ENCODE measurements at places on chromosomes 5 and 9.
A peak's percentile ranks its signal among the peaks of the same experiment; 100 is the strongest.

GRCh38 chr5:43209060-43209459, 17.0 kb downstream of the NIM1K start:
- no peak for DNase-seq

- DNase-seq = no peak
Measured at GRCh38 chr5:429453-430188, 13.4 kb upstream of the EXOC3 start.

- no peak for DNase-seq
Measured at GRCh38 chr5:147359101-147359500, 124.3 kb downstream of the STK32A start.

DNA sequence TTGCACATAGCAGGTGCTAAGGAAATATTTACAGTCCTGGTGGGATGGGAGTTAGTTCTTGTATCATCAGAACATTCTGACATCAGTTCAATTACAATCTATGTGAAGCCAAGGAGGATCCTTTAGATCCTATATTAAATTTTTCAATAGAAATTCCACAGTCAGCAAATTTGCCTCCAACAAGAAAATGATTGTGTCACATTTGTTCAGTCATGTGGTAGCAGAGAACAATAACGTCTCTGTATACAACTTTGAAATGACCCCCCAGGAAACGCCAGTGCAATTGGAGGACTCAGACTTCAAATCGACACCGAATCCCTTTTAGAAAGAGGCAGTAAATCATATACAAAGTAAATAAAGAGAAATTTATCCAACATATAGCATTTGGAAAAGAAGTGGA, 392.1 kb downstream of the DTWD2 start:
- no peak for DNase-seq

DNA sequence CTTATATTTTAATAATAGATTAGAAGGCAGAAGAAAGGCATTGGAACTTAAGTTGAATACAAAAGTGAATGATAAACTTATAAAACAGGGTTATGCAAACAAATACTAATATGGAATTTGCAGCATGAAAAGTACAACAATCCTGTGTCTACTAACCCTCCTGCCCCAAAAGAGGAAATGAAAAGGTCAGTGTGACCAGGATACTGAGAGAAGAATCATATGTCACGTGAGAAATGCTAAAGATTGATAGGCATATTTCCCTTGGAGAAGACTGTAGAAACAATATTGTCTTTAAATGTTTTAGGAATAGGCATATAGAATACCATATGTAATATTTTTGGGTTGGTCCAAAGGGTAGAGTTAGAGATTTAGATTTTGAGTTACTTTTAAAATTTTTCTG, 3.8 kb downstream of the WDR36 start:
- no peak for DNase-seq

DNA sequence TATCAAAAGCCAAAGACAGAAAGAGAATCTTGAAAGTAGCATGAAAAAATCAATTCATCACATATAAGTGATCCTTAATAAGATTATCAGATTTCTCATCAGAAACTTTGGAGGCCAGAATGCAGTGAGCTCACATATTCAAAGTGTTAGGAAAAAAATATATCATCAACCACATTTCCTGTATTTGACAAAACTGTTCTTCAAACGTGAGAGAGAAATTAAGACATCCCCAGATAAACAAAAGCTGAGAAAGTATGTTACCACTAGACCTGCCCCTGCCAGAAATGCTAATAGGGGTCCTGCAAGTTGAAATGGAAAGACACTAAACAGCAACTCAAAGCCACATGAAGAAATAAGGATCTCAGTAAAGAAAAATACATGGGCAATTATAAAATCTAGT, 29.9 kb downstream of the HACD4 start:
- peak; percentile 18 for DNase-seq

DNA sequence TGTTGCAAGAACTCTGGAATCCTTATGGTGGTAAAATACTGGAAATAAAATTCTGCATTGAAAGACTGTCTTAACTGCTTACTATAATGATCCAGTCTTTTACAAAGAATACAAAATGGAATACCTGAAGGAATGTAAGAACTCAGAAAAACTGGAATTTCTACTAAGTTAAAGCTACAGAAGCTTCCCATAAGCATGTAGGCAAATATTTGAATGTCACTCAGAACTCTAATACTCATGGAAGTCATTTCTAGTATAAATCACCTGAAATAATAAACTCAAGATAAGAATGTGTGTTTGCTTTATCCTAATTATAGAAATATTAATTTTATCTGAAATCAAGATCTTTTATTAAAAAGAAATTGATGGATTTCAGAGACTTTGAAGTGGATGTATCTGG, 54.8 kb downstream of the FEM1C start:
- no peak for DNase-seq

- DNase-seq = no peak
Measured at GRCh38 chr9:33320568-33321261, 30.4 kb downstream of the NFX1 start.

DNA sequence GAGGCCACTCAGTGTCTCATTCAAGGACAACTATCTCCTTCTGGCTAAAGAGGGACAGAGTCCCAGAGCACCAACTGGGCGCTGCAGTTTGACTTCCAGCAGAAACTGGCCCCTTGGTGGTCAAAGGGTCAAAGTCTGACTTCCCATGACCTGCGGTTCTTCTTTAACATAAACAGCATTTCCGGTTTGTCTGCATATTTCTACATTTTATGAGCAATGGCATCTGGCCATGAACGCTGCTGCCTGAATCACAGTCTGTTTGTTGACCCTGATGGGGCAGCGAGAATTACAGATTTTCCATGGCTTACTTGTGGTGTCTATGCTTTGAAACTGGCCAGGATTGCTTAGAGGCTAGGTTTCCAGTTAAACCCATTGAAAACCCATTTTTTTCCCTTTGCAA, 1.3 kb downstream of the TNFSF15 start:
- no peak for DNase-seq

GRCh38 chr9:87233899-87234455, 263.7 kb upstream of the DAPK1 start:
- DNase-seq = no peak

- DNase-seq = peak; percentile 51
Measured at GRCh38 chr5:74648835-74649293, 8.3 kb upstream of the ENC1 start.

DNA sequence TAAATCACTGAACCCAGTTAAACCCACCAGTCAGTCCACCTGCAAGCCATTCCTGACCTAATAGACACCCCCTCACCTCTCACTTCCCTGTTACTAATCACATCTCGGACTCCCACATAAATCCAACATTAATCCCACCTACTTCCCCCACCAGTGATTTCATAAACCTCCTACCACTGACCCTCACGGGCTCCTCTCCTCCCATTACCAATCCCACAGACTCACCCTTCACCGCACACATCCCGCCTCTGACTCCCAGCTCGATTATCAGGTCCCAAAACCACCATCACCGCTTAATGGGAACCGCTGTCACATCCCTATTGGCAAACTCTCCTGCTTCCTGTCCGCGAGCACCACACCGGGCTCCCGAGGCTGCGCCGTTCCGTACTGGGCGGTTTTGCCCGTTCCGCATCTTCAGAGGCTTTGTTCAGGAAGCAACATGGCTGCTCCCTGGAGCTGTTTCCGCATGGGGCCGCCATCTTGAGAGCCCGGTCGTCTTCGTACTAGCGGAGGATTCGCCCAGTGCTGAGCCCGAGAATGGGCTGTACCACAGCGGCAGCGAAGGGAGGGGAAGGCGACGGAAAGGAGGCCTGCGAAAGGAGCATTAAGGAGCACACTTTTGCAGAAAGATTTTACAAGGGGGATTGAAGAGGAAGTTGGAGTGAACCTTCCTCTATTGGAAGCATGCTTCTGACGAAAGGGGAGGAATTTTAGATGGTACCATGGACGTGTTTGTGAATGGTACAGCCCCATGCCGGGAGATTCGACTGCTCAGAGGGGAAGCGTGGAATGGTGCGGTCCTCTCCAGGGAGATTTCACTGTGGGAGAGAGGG, at the start of gene ZNF300:
ZNF300 (minus strand) TSS at position 502 of the 833 bp plus-strand sequence. CDS start 1,825 bp downstream, outside the sequence.
- peak; percentile 45 for DNase-seq

DNA sequence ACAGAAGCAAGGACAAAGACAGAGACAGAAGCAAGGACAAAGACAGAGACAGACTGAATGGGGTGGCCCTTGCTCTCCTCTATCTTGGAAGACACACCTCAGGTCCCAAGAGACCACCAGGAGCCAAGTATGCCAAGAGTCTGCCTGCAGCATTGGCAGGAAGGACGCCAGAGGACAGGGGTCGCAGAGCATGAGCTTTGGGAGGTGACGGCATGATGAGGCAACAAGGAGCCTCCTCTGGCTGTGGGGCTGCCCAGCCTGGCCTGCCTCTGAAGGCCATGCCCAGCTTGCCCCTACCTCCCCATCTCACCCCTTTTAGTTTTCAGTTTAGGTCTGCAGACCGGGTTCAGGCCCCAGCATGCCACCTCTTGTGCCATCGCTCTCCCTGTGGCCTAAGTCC, 17.6 kb downstream of the PDGFRB start:
- DNase-seq = no peak

DNA sequence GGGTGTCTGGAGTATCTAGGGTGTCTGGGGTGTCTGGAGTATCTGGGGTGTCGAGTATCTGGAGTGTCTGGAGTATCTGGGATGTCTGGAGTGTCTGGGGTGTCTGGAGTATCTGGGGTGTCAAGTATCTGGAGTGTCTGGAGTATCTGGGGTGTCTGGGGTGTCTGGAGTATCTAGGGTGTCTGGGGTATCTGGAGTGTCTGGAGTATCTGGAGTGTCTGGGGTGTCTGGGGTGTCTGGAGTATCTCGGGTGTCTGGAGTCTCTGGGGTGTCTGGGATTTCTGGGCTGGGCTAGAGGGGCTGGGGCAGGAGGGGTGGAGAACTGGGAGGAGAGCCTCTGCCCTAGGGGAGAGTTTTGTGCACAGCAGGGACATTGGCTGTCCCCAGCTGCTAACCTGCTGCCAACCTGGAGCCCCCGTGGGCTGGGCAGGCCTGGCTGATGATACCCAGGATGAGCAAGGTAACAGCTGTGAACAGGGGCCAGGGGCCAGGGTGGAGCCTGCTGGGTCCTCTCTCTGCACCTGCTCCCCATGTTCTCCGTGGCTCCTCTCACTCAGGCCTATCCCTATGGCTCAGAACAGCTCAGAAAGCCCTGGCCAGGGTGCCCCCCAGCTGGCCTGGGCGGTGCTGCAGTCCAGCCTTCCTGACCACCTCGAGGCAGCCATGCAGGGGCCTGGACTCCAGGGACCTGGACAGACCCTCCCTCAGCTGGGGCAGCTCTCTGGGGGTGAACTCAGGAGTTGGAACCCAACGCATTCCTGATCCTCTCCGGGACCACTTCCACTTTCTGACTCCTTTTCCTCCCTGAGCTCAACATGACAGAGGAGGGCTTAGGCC, 29.9 kb downstream of the LHX3 start:
- no peak for DNase-seq

DNA sequence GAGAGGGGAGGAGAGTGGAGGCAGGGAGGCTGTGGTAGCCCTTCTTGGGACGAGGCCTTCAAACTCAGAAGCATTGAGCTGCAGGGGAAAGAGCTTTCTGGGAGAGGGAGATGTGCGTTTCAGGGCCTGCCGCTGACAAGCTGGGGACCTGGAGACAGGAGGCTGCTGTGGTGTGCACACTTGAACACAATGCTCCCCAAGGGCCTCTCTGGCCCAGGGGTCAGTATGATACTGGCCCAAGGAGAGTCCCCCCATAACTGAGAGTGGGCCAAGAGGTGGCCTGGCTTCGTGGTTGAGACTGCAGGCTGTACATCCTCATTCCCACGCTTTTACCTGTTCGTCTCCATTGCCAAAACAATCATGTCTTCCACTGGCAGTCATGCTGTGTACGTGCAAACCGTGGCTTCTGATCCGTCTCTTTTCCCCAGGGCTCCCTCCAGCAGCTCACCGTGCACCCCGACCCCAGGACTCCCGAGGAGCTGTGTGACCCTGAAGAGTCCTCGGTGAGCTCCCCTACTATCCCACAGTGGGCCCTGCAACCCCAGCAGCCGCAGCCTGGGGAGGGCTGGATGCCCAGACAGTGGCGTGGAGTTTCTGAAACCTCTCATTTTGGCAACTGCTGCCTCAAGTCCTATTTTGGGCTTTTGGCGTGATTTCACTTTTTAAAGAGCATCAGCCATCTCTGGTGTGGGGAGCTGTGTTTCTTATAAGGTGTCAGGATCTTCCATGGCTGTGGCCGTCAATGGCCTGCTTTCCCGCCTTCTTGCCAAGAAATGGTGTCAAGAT, 43.4 kb downstream of the COL15A1 start:
- no peak for DNase-seq

DNA sequence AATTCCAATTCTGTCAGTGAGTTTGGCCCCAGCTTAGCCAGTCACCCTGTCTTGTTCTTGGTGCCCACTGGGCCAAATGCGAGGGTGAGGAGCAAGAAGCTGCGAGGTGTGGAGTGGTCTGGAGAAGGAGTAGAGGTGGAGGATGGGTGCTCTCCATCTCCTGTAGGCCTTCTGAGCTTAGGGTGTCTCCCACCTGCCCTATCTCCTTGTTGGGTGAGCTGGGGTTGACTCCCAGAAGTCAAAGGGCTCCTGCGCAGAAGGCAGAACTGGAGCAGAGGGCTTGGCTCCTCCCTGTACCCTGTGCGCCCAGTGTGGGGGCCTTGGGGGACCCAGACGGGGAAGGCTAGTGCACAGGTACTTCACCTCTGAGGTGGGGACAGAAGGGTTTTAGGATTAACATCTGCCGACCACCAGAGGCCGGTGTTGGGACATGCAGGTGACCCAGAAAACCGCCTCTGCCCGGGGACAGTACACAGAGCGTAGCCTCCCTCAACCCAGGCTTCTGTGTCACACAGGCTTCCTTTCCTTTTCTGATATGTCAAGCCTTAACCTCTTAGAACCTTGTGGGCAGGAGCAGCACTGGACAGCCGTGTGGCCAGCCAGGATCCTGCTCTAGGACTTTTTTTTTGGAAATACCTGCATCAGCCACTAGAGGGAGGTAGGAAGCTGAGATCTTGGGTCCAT, 16.9 kb downstream of the IL5 start:
- peak; percentile 30 for DNase-seq

GRCh38 chr9:81077572-81077971, 611.8 kb downstream of the TLE1 start:
- DNase-seq = no peak

DNA sequence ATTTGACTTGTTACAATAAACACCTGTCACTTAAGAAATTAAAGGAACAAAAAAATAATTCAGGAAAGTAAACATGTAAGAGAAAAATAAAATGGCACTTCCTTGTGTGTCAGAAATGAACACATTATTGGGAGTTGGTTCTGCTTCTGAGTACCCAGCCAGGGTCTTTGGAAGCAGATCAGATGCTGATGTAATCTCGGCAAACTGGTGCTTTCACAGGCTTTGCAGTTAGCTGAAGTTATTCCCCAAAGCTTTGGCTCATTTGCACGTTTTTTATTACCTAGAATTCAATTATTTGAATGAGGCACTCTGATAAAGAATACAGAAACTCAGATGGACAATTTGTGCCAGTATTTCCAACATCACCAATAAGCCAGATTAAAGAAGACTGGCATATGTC, 10.9 kb downstream of the CDH18 start:
- no peak for DNase-seq

DNA sequence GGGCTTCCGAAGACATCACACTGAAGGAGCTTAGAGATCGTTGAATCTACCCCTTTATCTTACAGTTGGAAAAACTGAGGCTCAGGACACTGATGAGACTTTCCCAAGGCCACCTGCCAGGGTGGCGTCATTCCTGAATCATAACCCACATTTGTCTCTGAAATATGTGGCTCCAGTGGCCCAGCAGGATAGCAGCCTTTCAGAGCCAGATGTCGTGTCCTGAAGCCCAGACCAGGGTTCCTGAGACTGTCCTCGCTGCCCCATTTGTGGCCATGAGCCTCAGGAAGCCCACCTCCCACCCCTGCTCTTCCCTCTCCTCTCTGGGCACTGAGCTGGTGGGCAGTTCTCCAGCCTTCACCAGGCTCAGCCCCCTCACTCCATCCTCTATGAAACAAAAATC, 2.4 kb downstream of the HMCN2 start:
- no peak for DNase-seq
